Activated T-cell treated with anti-CD3 and anti-CD28 coated beads, Interleukin-2, amount 50 U/mL, for 24 hours (primary cell): ENCODE measurements at places on chromosomes 11 and 22.

- DNase-seq: no peak
Measured at GRCh38 chr11:66391322-66391721, 19.8 kb upstream of the SLC29A2 start.

- no peak for DNase-seq
Measured at GRCh38 chr11:2771758-2772466, 72.1 kb upstream of the KCNQ1OT1 start.

GRCh38 chr11:17887779-17888178 is 125.1 kb downstream of the SERGEF start:
- no peak for DNase-seq

DNA sequence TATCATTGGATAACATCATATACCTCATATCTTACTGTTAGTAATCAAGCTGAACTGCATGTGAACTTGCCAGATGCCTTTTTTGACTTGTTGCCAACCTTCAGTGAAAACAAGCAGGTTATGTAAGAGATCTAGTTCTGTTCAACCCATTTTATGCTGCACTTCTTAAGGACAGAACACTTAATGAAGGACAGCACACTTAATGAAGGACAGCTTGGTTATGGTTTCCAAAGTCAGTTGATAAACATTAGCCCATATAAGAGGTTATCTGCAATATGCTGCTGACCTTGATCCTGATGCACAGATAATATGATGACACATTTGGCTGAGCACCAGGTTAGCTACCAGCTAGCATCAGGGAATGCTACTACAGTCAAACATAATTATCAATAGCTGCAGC is 358.7 kb upstream of the PDGFD start:
- no peak for DNase-seq

DNA sequence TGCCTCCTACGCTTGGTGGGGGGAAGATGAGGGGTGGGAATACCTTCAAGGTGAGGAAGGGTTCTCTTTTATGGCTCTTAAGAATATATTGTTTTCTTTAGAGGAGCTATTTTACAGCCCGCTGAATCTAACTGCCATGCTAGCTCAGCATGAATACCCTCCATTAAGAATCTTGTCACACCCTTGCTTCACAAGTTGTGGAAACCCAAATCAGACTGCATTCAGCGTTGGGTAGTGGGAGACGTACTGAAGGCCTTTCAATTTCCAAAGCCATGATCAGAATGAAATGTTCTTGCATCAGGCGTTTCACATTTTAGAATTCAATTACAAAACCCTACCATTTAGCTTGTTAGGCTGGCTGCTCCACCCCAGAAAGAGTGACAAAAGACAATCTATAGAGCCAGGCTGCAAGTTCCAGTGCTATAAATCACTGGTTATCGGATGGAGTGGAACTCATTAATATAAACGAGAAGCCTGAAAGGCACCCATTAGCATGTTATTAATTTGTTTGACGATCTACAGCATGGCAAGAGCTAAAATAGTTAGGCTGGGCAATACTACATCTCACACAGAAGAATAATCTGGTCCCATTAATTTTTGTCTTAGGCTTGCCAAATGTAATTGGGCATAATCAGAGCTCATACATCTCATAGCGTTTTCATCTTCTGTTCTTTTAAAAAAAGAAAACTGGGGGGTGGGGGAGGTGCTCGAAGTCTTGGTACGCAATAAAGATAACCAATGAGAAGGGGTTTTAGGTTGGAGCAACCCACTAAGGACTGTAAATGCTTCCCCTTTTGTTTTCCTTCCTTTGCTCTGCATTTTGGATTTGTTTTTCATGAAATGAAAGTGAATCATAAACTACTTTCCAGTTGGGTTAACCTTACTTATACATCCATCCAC is 57.5 kb downstream of the ABTB2 start:
- no peak for DNase-seq

DNA sequence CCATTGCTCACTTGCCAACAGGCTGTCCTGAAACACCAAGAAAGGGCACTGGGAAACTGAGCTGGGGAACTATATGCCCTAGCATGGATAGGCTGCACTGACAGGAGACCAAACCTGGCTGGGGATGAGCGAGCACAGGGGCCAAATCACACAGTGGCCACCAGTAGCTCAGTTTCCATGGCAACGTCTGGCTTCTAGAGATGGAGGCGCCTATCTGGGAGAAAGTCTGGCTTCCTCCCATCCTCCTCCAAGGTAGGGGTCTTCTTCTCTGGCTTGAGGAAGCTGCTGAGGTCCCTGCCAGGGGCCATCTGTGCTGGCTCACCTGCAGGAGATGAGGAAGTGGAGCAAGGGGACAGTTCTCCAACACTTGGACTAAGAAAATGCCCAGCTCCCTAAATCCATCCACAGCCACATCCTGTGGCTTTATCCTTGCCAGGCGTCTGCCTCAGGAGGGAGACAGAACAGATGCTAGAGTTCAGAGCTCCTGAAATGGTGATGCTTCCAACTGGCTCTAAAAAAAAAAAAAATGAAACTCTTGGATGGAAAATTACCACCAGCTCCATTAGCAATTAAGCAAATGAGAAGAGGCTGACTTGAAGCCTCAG is 48.3 kb downstream of the SYT13 start:
- no peak for DNase-seq
